Left lung (tissue), 14 donors: ENCODE measurements at places on chromosomes 7 and 10.

- DNase-seq = no peak
- peaks cover 50% of the 10 kb centered on the region for H3K27me3 ChIP-seq
- H3K27ac ChIP-seq = no peak overlapping the region
- no peaks in the 10 kb centered on the region for H3K36me3 ChIP-seq
- no peak overlapping the region for H3K4me3 ChIP-seq
Measured at GRCh38 chr7:149789101-149789500, 15.7 kb upstream of the ZNF467 start.

- no peak for DNase-seq
- H3K27me3 ChIP-seq = no peaks in the 10 kb centered on the region
- no peaks in the 10 kb centered on the region for H3K36me3 ChIP-seq
- H3K4me3 ChIP-seq = no peak overlapping the region
- no peaks in the 10 kb centered on the region for H3K4me1 ChIP-seq
- no peak overlapping the region for H3K27ac ChIP-seq
Measured at GRCh38 chr7:34757570-34758110, 99.6 kb downstream of the NPSR1 start.

DNA sequence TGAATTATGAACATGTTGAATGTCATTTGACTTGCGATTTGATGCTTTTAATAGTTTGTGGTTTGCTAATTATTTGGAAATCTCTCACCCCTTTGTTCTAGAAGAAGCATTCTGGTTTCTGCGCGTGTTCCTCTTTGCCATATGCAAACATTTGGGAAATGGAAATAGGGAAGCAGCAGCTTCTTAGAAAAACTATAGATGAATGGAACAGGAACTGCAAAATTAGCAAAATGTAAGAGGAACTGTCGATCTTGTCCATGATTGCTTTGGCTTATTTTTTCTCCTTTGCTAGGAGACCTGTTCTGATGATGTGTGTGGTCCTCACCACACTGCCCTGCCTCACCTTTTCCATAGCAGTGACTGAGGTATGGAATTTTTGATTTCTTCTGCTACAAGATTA, 19.0 kb downstream of the TMEM236 start:
- no peaks in the 10 kb centered on the region for H3K27me3 ChIP-seq
- no peaks in the 10 kb centered on the region for H3K4me1 ChIP-seq
- no peak overlapping the region for H3K4me3 ChIP-seq
- no peak for DNase-seq
- H3K27ac ChIP-seq = peak overlapping the region; percentile 51

DNA sequence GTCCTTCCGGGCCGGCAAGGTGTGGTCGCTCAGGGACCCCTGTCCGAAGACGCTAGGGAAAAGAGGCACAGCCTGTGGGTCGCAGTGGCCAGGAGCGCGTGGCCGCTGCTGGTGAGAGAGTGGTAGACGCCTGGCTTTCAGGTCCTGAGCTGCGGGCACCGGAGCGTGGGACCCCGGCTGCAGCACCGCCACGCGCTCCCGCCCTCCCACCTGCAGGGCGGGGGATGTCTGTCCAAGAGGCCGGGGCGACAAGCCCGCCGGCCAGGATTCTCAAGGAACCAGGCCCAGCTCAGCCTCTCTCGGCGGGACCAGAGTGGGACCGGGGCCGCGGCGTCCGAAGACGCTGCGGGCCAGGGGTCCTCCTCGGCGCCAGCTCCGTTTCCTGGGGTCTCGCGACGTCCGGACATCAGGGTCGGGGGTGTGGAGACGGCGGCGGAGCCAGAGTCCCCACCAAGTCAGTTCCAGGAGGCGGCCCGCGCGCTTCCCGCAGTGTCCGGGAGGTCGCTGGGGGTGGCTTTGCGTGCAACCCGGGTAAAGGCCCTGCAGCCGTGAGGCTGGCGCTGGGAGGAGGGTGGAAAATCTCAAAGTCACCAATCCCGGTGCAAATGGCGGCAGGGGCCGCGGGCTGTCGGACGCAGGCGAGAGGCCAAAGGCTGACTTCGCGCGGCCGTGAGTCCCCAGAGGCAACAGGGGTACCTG, 5.5 kb downstream of the ZNF503 start:
- no peaks in the 10 kb centered on the region for H3K27me3 ChIP-seq
- peaks cover 26% of the 10 kb centered on the region for H3K4me1 ChIP-seq
- peaks cover 15% of the 10 kb centered on the region for H3K36me3 ChIP-seq
- H3K4me3 ChIP-seq = peak overlapping the region; percentile 87

DNA sequence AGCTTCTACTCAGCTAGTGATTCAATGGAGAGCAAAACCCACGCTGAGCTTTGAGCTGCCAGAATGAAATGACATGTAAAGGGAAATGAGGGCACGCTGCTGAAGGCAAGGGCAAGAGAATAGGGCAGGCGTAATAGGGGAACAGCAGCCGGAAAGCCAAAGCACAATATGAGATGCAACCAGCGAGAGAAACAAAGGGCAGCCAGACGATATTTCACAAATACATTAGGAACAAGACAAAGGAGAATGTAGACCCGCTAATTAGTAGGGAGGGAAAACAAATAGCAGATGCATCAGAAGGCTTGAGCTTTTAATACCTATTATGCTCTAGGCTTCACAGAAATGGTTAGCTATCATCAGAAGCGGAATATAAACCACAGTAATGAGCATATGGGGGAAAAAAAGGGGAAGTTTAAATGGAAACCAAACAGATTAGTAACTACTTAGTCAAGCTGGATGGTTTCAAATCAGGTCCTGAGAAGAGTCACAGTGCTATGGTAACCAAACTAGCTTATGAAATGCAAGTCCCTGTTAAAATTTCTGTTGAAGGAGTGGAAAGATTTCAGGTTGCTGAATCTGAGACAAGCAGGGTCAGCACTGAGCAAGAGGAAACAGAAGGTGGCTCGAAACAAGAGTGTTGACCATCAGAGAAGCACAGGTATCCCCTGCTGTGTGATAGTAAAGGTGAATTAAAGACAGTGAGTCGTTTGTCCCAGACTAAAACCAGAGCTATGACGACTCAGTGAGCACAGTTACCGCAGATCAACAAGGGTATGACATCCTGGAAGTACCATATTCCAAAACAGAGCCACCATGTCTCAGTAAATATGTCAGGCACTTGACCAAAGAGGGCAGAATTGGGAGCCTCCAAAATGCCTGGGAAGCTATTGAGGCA, 496.9 kb upstream of the CELF2 start:
- no peak for DNase-seq
- no peaks in the 10 kb centered on the region for H3K27me3 ChIP-seq
- H3K27ac ChIP-seq = no peak overlapping the region
- no peak overlapping the region for H3K4me3 ChIP-seq
- no peaks in the 10 kb centered on the region for H3K36me3 ChIP-seq

- no peaks in the 10 kb centered on the region for H3K36me3 ChIP-seq
- DNase-seq = no peak
- H3K27me3 ChIP-seq = no peaks in the 10 kb centered on the region
- H3K4me3 ChIP-seq = no peak overlapping the region
Measured at GRCh38 chr10:48361176-48361575, 54.7 kb downstream of the MAPK8 start.

DNA sequence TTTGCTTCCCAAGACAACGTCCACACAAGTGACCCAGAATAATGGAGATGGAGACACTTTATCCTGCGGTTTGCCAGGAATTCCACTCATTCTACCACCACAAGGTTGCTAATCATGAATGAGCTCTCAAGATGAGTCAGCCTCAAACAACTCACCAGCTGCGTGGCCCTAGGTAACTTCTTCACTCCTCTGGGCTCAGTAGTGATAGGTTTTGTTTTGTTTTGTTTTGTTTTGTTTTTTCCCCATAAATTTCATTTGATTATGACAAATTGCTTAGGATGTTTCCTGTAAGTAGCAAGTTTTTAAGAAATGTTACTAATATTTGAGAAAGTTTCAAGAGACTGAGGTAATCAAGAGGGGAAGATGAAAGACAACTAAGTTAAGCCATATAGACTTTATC, 286.8 kb downstream of the PARD3 start:
- H3K27ac ChIP-seq = no peak overlapping the region
- H3K36me3 ChIP-seq = no peaks in the 10 kb centered on the region
- peaks cover 5% of the 10 kb centered on the region for H3K4me1 ChIP-seq
- no peak overlapping the region for H3K4me3 ChIP-seq

DNA sequence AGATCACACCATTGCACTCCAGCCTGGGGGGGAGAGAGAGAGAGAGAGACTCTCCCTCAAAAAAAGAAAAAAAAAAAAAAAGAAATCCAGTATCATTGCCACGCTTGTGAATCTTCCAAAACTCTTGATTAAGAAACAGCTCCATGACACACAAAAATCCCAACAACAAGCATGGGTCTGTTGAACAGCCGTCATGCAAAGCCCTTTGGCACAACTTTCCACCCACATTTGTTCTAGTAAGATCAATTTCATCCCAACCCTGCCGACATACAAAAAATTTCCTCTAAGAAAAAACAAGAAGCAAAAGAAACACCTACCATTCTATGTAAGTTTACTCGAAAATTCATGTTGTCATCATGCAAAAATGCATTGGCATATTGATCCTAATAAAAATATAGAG, 62.8 kb downstream of the ARMH3 start:
- H3K27ac ChIP-seq = no peak overlapping the region
- no peak for DNase-seq
- peaks cover 86% of the 10 kb centered on the region for H3K36me3 ChIP-seq
- H3K4me1 ChIP-seq = peaks cover 2% of the 10 kb centered on the region

GRCh38 chr7:22005151-22005550, 59.5 kb upstream of the CDCA7L start:
- no peak overlapping the region for H3K27ac ChIP-seq
- H3K27me3 ChIP-seq = no peaks in the 10 kb centered on the region
- no peaks in the 10 kb centered on the region for H3K4me1 ChIP-seq
- no peak overlapping the region for H3K4me3 ChIP-seq
- DNase-seq = no peak

GRCh38 chr7:118224521-118224920, at the start of gene ANKRD7:
TSS of gene ANKRD7 (plus strand) at chr7:118224704. CDS start at chr7:118224831, 127 bp downstream.
- no peaks in the 10 kb centered on the region for H3K36me3 ChIP-seq
- H3K27me3 ChIP-seq = no peaks in the 10 kb centered on the region
- no peak within 1 kb of the TSS for H3K27ac ChIP-seq
- no peak for DNase-seq
- no peak within 1 kb of the TSS for H3K4me3 ChIP-seq

DNA sequence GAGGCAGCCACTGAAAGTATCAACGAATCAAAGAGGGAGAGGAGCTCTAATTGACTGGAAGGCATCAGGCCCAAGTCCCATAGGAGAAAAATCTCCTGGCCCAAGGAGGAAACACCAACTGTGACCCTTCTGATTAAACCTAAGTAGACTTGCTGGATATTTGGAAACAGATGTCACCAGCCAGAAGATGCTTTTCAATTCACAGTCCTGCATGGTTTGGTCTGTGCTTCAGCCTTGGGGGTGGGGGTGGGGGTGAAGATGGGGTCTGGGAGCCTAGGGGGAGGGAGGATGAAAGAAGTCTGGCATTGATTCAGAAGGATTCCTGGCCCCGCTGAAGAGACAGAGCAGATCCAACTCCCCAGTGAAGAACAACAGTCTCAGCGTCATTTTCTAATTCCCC, 623.7 kb downstream of the PARD3 start:
- H3K4me3 ChIP-seq = no peak overlapping the region
- no peak overlapping the region for H3K27ac ChIP-seq
- DNase-seq = no peak
- H3K27me3 ChIP-seq = no peaks in the 10 kb centered on the region
- H3K4me1 ChIP-seq = peaks cover 7% of the 10 kb centered on the region

GRCh38 chr7:23396222-23397015, 73.9 kb downstream of the IGF2BP3 start:
- no peaks in the 10 kb centered on the region for H3K27me3 ChIP-seq
- H3K27ac ChIP-seq = no peak overlapping the region
- H3K4me3 ChIP-seq = no peak overlapping the region
- DNase-seq = no peak

- peaks cover 1% of the 10 kb centered on the region for H3K36me3 ChIP-seq
- no peak for DNase-seq
- H3K27ac ChIP-seq = no peak overlapping the region
- H3K4me3 ChIP-seq = no peak overlapping the region
- H3K4me1 ChIP-seq = no peaks in the 10 kb centered on the region
Measured at GRCh38 chr10:77774940-77775391, 137.4 kb upstream of the KCNMA1 start.

- H3K4me3 ChIP-seq = no peak overlapping the region
- H3K27me3 ChIP-seq = no peaks in the 10 kb centered on the region
- no peak for DNase-seq
- H3K4me1 ChIP-seq = no peaks in the 10 kb centered on the region
- no peaks in the 10 kb centered on the region for H3K36me3 ChIP-seq
- no peak overlapping the region for H3K27ac ChIP-seq
Measured at GRCh38 chr10:29426420-29426819, 137.6 kb downstream of the LYZL1 start.

- peaks cover 99% of the 10 kb centered on the region for H3K27me3 ChIP-seq
- peaks cover 37% of the 10 kb centered on the region for H3K4me1 ChIP-seq
- DNase-seq = no peak
- no peak overlapping the region for H3K4me3 ChIP-seq
Measured at GRCh38 chr7:27180431-27181420, 4.3 kb downstream of the HOXA11 start.

GRCh38 chr10:52526251-52526823, 212.3 kb downstream of the DKK1 start:
- H3K27me3 ChIP-seq = no peaks in the 10 kb centered on the region
- H3K36me3 ChIP-seq = no peaks in the 10 kb centered on the region
- no peak for DNase-seq
- H3K4me1 ChIP-seq = no peaks in the 10 kb centered on the region
- H3K4me3 ChIP-seq = no peak overlapping the region
- no peak overlapping the region for H3K27ac ChIP-seq

DNA sequence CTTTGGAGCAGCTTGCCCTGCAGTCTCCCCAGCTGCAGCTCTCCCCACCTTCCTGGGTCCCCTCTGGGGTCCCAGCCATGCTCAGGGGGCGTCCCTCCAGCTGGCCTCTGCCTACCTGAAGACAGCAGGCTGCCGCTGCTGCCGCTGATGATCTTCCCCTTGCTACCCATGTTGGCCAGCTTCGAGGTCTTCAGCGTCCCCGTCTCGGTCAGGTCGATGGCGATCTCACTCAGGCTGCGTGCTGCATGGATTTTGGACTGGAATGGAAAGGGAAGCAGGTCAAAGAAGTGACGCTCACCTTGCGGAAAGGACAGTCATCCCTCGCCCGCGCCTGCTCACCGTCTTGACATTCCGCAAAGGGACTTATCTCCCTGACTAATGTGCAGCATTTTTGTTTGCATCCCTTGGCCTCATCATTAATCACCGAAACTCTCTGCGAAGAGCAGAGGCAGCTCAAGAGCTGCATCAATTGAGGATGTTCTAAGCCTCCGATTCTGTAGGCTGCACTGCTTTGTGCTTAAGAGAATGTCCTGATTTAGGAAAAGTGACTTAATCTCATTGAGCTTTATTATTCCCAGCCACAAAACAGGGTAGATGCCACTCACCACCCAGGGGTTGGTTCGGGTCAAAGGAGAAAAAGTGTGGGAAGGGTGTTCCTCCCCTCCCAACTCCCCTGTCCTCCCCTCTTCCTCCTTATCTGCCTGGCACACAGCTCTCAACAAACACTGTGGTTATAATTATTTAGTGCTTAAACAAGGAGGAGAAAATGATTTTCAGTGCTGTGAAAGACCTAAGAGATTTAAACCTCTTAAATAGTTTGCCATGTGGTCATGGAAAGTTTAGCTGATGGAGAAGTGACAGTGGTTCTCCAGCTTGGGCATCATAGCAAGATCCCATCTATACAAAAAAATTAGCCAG, 107.3 kb downstream of the PRPF18 start:
- H3K4me1 ChIP-seq = no peaks in the 10 kb centered on the region
- DNase-seq = no peak
- no peak overlapping the region for H3K4me3 ChIP-seq
- H3K27ac ChIP-seq = no peak overlapping the region

GRCh38 chr7:80604436-80604835, 34.0 kb upstream of the CD36 start:
- H3K27me3 ChIP-seq = no peaks in the 10 kb centered on the region
- H3K36me3 ChIP-seq = no peaks in the 10 kb centered on the region
- H3K4me1 ChIP-seq = no peaks in the 10 kb centered on the region
- no peak overlapping the region for H3K27ac ChIP-seq
- DNase-seq = no peak
